ENCODE measurements at places on chromosomes 4 and X.

DNA sequence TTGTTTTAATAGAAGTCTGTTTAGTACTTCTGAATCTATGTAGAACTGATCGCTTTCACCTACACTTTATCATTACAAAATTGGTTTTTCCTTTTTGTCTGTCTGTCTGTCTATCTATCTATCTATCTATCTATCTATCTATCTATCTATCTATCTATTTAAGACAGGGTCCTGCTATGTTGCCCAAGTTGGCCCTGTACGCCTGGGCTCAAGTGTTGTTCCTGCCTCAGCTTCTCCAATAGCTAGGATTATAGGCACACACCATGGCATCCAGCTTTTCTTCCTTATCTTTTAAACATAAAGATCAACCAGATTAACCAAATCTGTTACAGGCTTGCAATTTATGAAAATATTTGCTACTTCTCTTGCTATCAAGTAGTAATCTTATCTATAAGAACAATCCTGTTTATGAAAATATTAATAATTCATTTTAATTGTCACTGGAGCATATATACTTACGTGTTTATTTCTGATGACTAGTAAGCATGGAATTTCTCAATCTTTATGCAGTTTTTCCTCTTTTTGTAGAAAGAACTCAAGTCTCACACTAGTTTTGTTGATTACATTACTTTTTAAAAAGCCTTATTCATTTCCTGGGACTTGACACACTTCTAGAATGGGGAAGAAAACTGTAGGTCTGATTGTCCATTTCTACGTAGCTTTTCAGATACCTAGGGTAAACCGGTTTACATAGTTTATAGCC is 24.5 kb downstream of the KIAA0232 start:
- no peak for DNase-seq

DNA sequence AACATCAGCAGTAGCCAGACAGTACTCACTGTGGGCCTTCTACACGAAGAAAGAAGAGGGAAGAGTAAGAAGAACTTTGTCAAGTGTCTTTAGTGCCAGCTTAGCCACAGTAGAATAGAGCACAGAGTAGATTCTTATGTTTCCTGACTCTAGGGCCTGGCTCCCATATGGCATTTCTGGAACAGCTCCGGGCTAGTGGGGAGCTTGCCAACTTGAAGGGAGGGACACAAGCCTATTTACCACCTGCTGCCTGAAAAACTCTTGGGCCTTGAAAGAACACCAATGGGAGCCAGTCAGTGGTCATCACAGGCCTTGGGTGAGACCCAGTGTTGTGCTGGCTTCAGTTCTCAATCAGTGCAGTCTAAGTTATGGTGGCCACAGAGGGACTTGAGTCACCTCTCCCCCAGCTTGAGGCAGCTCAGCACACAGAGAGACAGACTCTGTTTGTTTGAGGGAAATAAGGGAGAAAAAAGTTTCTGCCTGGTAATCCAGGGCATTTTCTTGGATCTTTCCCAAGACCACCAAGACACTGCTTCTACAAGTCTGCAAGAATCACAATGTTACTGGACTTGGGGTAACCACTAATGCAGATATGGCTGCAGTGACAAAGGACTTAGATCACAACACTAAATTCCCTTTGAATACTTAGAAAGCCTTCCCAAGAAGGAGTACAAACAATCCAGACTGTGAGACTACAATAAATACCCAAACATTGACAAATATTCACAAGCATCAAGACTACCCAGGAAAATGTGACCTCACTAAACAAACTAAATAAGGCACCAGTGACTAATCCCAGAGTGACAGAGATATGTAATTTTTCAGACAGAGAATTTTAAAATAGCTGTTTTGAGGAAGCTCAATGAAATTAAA is 261.0 kb upstream of the NDST3 start:
- no peak for DNase-seq

DNA sequence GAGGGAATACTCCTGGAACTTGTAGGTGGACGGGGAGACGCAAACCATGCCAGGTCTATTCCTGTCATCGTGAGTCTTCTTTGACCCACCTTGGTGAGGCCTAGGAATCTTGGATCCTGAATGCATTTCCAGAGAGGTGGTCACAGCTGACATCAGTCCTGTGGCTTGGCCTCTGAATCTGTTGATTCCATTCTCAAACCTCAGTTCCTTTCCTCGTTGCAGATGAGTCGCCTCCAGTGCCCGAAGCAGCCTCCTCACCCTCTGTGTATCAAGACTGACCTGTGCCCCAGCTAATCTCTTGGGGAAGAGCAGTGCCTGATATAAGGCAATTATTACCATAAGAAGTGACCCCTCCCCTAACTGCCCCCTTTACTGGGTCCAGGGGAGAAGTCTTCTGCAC is 118.1 kb downstream of the SMIM20 start:
- no peak for DNase-seq

GRCh38 chr4:185811509-185812364 is at the start of gene SORBS2:
Gene SORBS2, minus strand, starts transcription at chr4:185812194. Its CDS starts 121,623 bp downstream, at chr4:185690571.
- no peak for DNase-seq

GRCh38 chr4:173018446-173018845 is 150.2 kb upstream of the GALNT7 start:
- no peak for DNase-seq

DNA sequence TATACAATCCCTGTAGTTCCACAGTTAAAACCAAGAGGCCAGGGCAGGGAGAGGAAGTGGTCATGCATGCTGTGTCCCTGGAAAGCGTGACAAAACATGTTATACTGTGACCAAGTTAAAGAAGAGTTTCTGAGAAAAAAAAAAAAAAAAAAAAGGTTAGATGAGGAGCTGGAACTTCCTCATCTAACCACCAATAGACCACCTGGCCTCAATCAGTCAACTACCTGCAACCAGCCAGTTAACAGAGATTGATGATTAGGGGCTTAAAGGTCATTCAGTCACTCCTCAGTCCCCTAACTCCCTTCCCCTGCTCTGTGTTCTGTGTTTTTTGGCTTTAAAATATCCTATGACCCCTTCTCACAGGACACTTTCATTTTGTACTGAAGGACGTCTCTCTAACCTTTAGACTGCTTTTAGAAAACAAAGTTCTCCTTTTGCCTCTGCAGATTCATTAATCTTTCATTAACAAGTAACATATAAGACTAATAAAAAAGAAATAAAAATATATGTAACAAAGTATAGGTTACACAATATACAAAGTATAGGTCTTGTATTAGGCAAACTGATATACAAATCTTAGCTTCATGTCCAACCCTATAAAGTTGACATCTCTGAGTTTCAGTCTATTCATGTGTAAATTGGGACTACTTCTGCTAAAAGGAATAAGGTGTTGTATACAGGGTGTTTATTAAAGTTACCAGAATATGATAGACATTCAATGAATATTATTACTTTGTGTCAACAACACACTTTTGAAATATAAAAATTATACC is 179.1 kb upstream of the NDST4 start:
- no peak for DNase-seq

DNA sequence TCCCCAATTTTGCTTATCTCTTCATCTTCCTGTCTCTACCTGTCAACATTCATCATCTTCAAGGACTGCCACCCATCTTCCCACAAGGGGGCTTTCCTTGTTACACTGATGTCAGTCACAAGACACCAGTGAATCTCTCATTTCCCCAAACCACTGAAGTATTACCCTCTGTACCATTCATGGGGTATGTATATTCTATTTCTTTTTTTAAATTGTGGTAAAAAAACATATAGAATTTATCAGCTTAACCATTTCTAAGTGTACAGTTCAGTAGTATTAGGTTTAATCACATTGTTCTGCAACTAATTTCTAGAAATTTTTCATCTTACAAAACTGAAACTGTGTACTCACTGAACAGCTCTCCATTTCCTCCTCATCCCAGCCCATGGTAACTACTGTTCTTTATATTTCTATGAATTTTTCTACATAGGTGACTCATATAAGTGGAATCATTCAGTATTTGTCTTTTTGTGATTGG is 98.6 kb downstream of the LARP7 start:
- no peak for DNase-seq

DNA sequence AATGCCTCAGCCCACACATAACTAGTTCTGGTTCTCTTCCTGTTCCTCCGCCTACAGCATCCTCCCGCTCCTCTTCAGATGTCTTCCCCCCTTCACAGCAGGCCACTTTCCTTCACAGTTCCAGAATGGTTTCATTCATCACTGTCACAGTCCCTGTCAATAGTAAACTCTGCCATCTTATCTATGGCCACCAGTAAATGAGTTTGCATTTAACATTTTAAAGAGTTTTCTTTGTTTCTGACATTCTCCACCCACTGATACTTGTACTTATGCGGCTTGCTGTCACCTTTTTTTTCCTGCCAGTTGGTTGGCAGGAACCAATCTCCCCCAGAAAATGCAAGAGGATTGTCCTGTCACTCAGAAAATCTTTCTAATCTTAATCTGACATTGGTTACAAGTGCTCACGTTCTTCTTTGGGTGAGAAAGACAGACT is 114.1 kb downstream of the GLUD2 start:
- no peak for DNase-seq

- DNase-seq, result no peak
Measured at GRCh38 chrX:44060221-44060620, 87.0 kb upstream of the NDP start.

DNA sequence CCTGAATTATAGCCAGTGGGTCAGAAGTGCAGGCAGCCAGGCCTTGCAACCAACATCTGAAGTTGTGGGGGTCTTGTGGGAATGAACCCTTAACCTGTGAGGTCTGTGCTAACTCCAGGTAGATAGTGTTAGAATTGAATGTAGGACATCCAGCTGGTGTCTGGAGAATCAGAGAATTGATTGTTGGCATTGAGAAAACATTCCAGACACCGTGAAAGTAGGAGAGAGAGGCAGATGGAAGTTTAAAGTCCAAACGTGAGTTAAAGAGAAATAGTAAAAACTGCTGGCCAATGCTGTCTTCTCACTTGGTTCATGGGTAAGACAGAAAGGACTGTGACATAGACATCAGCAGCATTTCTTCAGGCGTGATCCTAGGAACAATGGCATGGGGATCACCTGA is 27.7 kb downstream of the CASP3 start:
- no peak for DNase-seq

- DNase-seq, result no peak
Measured at GRCh38 chr4:80213117-80213815, 16.0 kb downstream of the PRDM8 start.

GRCh38 chrX:41086627-41086932 is 1.3 kb downstream of the USP9X start:
- DNase-seq, result no peak

DNA sequence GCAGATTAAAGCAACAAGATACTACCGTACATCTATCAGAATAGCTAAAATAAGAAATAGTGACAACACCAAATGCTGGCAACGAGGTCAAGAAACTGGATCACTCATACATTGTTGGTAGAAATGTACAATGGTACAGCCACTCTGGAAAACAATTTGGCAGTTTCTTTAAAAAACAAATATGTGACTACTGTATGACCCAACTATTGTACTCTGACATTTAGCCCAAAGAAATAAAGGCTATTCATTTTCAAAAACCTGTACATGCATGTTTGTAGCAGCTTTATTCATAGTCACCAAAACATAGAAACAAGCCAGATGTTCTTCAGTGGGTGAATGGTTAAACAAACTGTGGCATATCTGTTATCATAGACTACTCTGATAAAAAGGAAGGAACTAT is 8.2 kb downstream of the CLCN3 start:
- no peak for DNase-seq

DNA sequence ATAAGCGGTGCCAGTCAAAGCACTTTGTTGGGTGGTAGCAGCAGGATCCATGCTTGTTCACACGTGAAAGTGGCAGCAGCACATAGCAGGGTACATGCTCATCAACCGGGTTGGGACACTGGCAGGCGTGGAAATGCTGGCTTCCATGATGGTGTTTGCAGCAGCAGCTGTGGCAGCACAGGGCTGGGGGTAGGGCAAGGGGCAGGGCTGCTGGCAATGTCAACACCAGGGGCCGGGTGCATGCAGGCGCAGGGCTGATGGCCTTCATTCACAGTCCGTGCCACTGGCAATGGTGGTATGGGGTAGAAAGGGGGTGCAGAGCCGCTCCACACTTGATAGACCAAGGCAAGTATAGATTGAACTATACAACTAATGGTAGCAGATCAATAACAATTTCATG is 374.7 kb upstream of the FAM241A start:
- no peak for DNase-seq

DNA sequence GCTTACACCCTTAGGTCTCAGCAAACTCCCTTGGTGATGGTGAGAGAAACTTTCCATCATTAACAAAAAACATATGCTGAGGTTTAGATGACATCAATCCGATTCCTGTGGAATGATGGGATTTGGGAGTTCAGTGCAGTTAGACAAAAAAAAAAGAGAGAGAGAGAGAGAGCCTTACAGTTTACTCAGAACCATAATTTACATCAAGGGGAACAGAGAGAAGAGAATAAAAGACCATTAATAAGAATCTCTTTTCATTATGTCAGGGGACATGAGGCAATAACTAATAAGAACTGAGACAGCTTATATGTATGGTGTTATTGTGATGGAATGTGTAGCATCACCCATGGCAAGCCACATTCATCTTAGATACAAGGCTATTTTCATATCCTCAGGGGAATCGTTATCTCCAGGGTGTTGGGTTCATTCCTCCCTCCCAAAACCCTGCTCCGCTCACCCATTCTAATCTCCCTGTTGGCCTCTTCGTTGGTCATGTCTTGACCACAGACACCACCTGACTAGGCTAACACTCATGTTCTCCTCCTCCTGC is 175.7 kb upstream of the MXRA5 start:
- no peak for DNase-seq

DNA sequence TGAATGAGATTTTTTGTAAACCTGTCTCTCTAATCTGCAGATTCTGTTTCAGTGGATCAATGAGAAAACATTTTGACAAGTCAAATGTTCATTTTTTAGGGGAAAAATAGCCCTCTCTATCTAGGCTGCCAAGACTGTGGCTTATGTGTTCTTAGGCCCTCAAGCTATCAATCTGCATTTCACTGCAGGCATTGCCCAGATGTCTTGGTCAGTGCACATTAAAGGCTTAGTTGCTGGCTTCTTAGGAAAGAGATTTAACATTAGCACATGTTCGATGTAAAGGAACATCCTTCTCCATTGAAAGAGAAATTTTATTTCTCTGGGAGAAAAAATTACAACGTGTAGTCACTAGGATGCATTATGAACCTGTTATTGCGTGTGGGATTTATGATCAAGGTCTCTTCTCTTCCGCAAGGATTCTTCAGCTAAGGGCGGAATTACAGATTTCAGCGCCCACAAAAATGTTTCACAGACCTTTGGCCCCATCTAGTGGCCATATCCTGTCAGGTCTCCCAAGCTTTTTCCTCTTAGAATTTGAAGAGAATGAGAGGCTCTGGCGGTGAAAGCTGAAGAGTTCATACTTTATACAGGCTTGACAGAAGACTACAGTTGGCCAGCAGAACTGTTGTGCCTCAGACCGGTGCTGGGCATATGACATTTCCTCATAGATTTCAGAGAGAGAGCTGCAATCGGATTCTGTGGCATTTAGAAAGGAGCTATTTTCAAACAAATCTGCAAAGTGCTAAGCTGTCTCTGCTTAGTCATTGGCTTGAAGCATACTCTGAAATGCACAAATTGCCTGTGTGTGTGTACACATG is 144.6 kb upstream of the NOCT start:
- DNase-seq, result no peak

DNA sequence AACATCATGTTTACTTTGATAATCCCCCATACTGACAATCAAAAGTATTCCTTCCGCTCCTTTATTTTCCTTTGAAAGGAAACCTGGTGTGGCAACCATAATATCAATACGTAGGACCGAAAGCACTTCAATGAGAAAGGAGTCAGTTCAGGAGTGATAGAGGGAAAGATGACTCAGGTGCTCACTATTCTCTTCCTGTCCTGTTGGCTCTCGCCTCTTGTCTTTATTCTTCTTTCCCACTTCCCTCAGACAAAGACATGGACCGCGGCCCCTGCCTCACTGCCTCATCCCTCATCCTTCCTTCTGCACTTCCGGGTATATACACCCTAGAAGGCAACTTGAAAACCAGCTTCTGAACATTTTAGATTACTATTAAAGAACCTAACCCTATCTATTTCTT is 49.8 kb upstream of the TNIP3 start:
- DNase-seq, result no peak

Data from activated CD4-positive, alpha-beta T cell treated with anti-CD3 and anti-CD28 coated beads, Interleukin-2, amount 50 U/mL, for 24 hours (primary cell).